Panc1 (cell line): ENCODE measurements at places on chromosomes 2 and 18. TPM values are rescaled to one million over a fixed set of nuclear protein-coding genes. Genes with fewer than 3 reads are reported as not detected.

Gene UGT1A4
- not detected for total RNA-seq

Gene TXNDC2
- total RNA-seq, result 0.90 TPM

Gene CFAP53
- total RNA-seq, result 0.23 TPM

Gene TUBA4B
- not detected for total RNA-seq

Gene PROC
- total RNA-seq, result 1.1 TPM

Gene HOXD10
- not detected for total RNA-seq

Gene ANKRD62
- not detected for total RNA-seq

Gene DPP10
- total RNA-seq, result not detected

- no peak overlapping the region for H3K27ac ChIP-seq
- no peak for DNase-seq
- H3K4me1 ChIP-seq, result no peaks in the 10 kb centered on the region
- H3K27me3 ChIP-seq, result no peaks in the 10 kb centered on the region
- H3K4me3 ChIP-seq, result no peak overlapping the region
- H3K36me3 ChIP-seq, result no peaks in the 10 kb centered on the region
Measured at GRCh38 chr2:106272216-106272807, 78.2 kb upstream of the UXS1 start.

GRCh38 chr2:1731963-1732768 lies 12.1 kb downstream of the PXDN start:
- H3K27me3 ChIP-seq, result no peaks in the 10 kb centered on the region
- DNase-seq, result no peak
- peaks cover 43% of the 10 kb centered on the region for H3K4me1 ChIP-seq

DNA sequence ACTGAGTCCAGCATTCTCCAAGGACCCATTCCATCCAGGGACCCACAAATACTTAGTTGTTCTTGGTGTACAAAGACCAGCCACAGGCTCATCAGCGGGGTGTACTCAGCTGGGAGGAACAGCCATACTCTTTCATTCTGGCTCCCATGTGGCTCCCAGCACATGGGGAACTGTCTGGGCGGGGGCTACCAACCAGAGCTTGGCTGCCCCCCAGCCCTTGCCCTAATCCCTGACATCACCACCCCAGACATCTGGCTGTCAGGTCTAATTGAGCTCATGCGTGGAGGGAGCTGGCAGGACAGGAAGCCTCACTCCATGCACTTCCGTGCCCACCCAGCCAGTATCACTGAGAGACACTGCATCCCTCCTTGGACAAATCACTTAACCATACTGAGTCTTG lies 283.6 kb downstream of the DYSF start:
- no peak overlapping the region for H3K27ac ChIP-seq
- no peak for DNase-seq
- no peaks in the 10 kb centered on the region for H3K27me3 ChIP-seq
- H3K4me1 ChIP-seq, result peaks cover 3% of the 10 kb centered on the region

GRCh38 chr2:219643788-219644398 lies 16.5 kb downstream of the SLC4A3 start:
- no peak for DNase-seq
- no peak overlapping the region for H3K4me3 ChIP-seq
- H3K36me3 ChIP-seq, result no peaks in the 10 kb centered on the region
- H3K27me3 ChIP-seq, result 0 out of 2 replicates have a peak, but pooled peaks cover 1% of the 10 kb centered on the region

GRCh38 chr2:166031054-166031453 lies 77.5 kb upstream of the TTC21B start:
- H3K36me3 ChIP-seq, result no peaks in the 10 kb centered on the region
- H3K4me1 ChIP-seq, result no peaks in the 10 kb centered on the region
- no peaks in the 10 kb centered on the region for H3K27me3 ChIP-seq
- H3K27ac ChIP-seq, result no peak overlapping the region
- DNase-seq, result no peak
- no peak overlapping the region for H3K4me3 ChIP-seq

DNA sequence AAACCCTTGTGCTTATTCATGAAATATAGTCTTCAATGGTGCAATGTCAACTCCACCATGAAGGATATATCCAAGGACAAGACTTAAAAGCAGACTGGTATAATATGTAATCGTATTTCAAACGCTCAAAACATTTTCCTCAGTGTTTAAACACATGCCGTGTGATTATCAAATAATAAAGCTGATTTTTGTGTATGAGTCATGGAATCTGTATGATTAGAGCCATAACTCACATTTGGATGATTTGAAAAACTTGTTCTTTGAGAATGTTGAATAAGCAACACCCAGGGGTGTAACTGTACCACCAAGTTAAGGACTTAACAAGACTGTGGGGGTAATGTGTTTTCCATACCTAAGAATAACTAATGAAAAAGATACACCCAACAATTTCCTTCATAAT lies 215.3 kb downstream of the STK39 start:
- H3K36me3 ChIP-seq, result no peaks in the 10 kb centered on the region
- H3K27me3 ChIP-seq, result no peaks in the 10 kb centered on the region
- no peak overlapping the region for H3K4me3 ChIP-seq
- H3K27ac ChIP-seq, result no peak overlapping the region
- DNase-seq, result no peak

DNA sequence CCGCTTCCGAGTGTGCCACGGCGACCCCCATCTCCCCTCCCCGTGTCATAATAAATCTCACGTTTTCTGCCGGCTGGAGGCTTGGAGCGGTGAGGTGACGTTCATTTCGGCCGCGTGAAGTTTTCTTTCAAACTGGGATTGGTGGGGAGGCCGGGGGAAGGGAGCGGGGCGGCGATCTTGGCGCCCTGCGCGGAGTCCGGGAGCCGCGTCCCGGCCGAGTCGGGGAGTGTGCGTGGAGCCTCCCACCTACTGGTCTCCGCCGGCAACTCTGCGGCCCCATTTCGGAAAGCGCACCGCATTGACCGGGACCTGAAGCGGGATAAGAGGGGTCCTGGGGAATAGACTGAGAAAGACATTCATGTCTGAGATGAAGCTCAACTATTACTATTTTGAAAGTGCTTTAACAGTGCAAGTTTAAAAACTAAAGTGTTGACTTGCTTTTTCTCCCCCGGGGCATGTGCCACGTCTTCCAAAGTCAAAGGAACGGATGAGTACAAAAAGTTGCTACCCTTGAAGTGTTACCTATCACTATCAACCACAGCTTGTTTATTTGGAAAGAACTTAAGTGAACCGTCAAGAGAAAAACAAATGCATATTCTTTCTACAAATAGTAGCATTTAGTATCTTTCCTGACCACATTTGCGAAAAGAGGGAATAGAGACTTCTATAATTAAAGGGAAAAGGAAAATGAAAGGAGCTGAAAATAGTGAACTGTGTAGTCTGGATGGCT lies 818 bp upstream of the IKZF2 start:
- no peak for DNase-seq
- H3K4me3 ChIP-seq, result peak overlapping the region; percentile 59
- H3K4me1 ChIP-seq, result peaks cover 9% of the 10 kb centered on the region
- H3K27ac ChIP-seq, result no peak overlapping the region

- no peak overlapping the region for H3K4me3 ChIP-seq
- DNase-seq, result no peak
- H3K4me1 ChIP-seq, result peaks cover 9% of the 10 kb centered on the region; the same call in 1 of the 2 replicates
- H3K27me3 ChIP-seq, result no peaks in the 10 kb centered on the region
- H3K27ac ChIP-seq, result no peak overlapping the region
Measured at GRCh38 chr2:241865957-241866789, 3.4 kb upstream of the RTP5 start.

DNA sequence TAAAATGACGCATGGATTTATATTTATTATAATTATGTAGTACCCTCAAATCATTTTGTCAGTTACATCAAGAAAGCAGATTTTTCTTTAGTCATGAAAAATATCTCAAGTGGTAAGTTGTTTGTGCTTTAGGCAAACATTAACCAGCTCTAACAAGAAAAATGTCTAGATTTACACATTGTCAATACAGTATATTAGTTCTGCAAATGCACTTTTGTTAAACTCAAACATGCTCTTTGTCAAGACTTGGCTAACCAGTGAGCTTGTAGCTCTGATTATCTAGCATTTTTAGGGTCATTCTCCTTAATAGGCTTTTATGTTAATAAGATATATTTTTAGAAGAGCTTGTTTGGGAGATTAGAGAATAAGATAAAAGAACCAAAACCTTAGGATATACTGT lies 32.7 kb downstream of the SCRN3 start:
- no peaks in the 10 kb centered on the region for H3K27me3 ChIP-seq
- H3K4me3 ChIP-seq, result no peak overlapping the region
- DNase-seq, result no peak
- H3K36me3 ChIP-seq, result no peaks in the 10 kb centered on the region
- no peak overlapping the region for H3K27ac ChIP-seq

GRCh38 chr2:111694700-111695101 lies 189.3 kb downstream of the ANAPC1 start:
- H3K27ac ChIP-seq, result peak overlapping the region; percentile 34; the same call in 1 of the 2 replicates
- H3K36me3 ChIP-seq, result no peaks in the 10 kb centered on the region
- DNase-seq, result no peak
- H3K4me3 ChIP-seq, result no peak overlapping the region
- no peaks in the 10 kb centered on the region for H3K27me3 ChIP-seq

GRCh38 chr2:169018390-169018789 lies 12.7 kb downstream of the ABCB11 start:
- no peaks in the 10 kb centered on the region for H3K27me3 ChIP-seq
- H3K36me3 ChIP-seq, result no peaks in the 10 kb centered on the region; the same call in 1 of the 2 replicates
- no peak for DNase-seq
- H3K4me1 ChIP-seq, result no peaks in the 10 kb centered on the region

DNA sequence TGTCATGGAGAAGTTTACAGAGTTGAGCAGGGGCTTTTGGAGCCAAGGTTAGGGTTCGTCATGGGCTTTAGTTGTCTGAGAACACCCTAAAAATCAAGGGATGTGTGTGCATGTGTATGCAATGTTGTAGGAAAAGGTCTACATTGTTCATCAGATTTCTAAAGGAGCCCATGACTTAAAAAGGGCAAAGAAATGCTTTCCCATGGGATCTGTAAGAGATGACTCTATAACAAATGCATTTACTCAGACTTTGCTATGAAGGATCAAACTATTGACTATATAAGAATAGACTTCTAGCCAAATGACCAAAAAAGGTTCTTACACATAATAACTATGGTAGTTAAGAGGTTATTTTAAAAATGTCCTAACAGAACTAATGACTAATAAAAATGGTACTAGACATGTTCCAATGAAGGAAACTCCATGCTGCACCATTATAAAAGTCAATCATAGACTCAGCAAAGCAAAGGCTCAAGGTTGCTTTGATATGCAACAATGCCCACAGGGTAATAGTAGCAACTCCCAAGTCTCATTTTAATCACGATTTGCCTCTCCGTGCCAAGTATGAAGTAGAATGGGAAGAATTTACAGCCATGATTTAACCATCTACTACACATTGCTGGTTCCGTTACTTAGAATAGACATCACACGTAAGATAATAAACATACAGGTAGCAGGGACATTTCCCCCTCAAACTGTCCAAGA lies 158.5 kb downstream of the NCKAP5 start:
- no peak for DNase-seq
- H3K4me3 ChIP-seq, result no peak overlapping the region
- H3K27me3 ChIP-seq, result no peaks in the 10 kb centered on the region
- H3K36me3 ChIP-seq, result no peaks in the 10 kb centered on the region

DNA sequence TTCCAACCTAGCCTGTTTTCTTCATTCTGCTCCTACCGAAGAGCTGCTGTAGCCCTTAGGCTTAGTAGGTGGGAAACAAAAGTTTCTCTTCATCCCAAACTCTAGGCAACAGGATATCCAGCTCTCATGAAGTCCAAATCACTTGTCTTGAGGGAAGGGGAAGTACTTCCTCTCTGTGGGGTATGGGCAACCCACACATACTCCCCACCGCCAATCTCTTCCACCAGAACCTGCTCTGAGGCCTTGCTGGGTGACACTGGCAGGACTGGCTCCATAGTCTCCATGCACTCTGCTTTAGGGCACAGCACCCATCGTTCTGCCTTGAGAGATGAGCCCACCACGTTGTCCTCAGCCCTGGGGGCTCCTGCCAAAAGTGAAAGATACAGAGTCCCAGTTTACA lies 173.0 kb downstream of the NCK2 start:
- H3K36me3 ChIP-seq, result no peaks in the 10 kb centered on the region
- no peak overlapping the region for H3K4me3 ChIP-seq
- H3K4me1 ChIP-seq, result peaks cover 4% of the 10 kb centered on the region; the same call in 1 of the 2 replicates
- no peak overlapping the region; the same call in 1 of the 2 replicates for H3K27ac ChIP-seq

DNA sequence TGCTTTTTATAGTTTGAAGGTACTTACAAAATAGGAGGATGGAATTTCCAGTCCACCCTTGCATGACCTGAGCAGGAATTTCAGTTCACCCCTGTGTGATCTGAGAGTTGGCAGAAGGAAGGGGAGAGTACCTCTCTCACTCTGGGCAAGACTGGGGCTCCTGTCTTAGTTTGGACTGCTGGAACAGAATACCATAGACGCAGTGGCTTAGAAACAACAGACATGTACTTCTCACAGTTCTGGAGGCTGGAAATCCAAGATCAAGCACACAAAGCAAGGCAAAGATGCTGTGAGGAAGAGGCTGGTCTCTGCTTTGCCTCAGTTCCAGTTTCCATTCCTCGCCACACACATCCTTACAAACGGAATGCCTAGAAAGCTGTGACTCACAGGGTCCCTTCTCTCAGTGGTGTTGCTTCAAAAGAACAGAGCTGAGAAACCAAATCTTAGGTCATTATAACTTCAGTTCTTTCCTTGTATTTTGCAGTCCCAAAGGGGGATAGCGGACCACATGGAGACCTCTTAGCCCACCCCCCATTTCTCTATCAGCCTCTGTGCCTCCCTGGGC lies 108.8 kb upstream of the HAAO start:
- no peaks in the 10 kb centered on the region for H3K27me3 ChIP-seq
- no peak for DNase-seq
- H3K4me1 ChIP-seq, result peaks cover 5% of the 10 kb centered on the region; the same call in 1 of the 2 replicates
- no peak overlapping the region for H3K4me3 ChIP-seq
- H3K27ac ChIP-seq, result no peak overlapping the region
- H3K36me3 ChIP-seq, result no peaks in the 10 kb centered on the region
